ENCODE measurements at places on chromosomes 13 and 19. TPM values are rescaled to one million over a fixed set of nuclear protein-coding genes. Genes with fewer than 3 reads are reported as not detected.
A peak's percentile ranks its signal among the peaks of the same experiment; 100 is the strongest.

MAMSTR gene
- total RNA-seq: 1.6 TPM

DNA sequence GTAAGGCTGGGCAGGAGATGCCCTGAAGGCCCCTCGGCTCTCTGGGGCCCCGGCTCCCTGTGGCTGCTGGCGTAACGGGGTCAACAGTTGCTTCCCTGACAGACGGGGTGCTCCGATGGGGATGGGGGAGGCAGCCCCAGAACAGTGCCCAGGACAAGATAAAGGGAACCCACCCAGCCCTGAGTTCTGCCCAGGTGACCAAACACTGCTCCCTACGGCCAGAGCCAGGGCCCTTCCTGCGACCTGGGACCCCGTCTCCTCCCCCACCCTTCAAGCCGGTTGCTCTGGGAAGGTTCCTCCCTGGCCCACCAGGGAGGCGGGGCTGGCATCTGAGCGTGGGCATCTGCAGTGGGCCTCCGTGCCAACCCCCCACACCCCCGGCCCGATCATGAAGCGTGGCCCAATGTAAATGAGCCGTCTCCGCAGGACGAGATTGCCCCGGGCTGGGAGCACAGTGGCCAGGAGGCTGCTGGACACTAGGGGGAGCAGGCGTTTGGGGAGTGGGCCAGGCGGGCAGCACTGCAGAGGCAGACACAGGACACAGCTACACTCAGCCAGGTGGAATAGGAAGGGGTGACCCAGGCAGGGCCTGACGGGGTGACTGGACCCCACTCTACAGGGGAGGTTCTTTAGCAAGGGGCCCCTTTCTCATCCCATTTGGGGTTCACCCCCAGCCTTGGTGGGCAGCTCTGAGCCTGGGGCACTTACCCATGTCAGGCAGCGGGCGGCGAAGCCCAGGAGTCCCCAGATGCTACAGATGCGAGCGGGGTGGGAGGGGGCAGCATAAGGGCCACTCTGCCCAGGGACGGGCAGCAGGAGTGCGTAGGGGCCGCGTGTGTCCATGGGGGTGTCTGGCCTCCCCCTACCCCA, 1.2 kb upstream of the NKPD1 start:
- no peak for DNase-seq

DNA sequence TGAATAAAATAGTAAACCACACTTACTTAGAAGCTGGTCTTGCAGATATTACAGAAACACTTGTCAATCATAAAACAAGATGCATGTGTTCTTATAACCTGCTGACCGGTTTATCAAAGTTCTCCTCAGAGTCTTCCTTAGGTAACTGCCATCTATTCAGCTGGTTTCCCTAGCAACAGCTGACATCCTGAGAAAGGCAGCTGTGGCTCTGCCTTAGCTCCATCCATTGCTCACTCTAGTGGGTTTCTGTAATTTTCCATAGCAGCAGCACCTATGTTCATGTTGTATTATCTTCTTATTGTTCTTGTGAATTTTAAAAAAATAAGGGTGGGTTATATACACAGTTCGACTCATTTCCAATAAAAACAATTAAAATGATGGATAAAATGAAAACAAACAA, 87.8 kb downstream of the RAP2A start:
- DNase-seq: no peak

STOML3 gene
- not detected for total RNA-seq

OR7A5 gene
- not detected for total RNA-seq

TMTC4 gene
- total RNA-seq: 7.8 TPM

DNA sequence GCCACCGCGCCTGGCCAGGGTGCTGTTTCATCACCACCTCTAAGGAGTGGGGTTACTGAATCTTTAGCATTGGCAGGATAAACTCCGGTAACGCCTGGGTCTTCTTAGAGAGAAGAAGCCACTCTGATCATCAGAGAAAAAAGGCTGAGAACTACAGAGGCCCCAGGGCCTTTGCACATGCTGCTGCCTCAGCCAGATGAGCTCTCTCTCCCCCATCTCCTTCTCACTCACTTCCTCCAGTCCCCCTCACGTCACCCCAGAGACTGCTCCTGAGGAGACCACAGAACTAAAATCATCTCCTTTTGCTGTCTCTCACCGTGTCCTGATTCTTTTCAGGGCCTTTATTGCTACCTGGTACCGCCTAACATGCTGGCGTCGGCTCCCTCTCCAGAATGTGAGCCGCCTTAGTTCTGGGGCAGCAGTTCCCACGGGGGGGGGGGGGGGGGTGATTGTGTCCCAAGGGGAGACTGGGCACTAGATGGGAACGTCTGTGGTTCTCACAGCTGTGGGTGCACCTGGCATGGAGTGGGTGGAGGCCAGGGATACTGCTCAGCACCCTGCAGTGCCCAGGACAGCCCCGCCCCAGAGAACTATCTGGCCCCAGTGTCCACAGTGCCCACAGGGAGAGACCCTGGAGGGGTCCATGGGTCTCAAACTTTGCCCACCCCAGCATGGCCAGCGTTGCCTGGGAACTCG, 5.1 kb upstream of the DIRAS1 start:
- no peak for DNase-seq

DNA sequence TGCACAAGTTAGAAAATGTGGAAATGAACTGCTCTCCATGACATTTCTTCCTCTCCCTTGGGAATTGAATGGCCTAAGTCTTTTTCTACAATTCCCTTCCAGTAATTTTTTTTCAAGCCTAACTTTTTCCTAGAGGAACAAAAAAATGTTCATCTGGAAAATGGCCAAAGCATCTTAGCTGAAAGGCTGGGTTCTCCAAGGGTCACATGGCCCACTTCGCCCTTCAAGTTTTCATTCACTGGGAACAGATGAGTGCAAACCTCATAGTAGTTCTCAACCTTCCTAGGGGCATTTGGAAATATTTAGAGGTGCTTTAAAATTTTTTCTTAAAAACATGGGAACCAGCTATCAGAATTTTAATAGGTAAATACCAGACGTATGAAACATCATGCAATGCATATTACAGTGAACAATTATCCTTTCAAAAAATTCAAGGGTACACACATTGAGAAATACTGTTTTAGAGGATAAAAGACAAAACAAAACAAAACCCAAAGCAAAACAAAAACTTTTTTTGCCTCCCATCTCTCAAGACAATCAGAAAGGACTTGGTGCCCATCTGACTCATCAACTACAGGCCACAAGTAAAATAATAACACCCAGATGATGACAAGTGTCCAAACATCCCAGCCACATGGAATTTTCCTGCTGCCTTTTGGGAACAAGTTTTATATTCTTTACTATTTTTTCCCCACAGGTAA, 208.8 kb downstream of the SLITRK6 start:
- no peak for DNase-seq

- DNase-seq: no peak
Measured at GRCh38 chr19:468587-469256, 7.9 kb upstream of the SHC2 start.

- no peak for DNase-seq
Measured at GRCh38 chr13:80591976-80592740, 251.2 kb upstream of the SPRY2 start.

GRCh38 chr13:36774931-36775330, 44.1 kb upstream of the RFXAP start:
- no peak for DNase-seq

POU4F1 gene
- total RNA-seq: not detected

- DNase-seq: no peak
Measured at GRCh38 chr13:42298392-42298791, 26.4 kb downstream of the AKAP11 start.

GRCh38 chr13:32407854-32408253, 20.1 kb downstream of the N4BP2L1 start:
- DNase-seq: no peak

OVOL3 gene
- total RNA-seq: not detected

ZNF534 gene
- total RNA-seq: 0.31 TPM

DNA sequence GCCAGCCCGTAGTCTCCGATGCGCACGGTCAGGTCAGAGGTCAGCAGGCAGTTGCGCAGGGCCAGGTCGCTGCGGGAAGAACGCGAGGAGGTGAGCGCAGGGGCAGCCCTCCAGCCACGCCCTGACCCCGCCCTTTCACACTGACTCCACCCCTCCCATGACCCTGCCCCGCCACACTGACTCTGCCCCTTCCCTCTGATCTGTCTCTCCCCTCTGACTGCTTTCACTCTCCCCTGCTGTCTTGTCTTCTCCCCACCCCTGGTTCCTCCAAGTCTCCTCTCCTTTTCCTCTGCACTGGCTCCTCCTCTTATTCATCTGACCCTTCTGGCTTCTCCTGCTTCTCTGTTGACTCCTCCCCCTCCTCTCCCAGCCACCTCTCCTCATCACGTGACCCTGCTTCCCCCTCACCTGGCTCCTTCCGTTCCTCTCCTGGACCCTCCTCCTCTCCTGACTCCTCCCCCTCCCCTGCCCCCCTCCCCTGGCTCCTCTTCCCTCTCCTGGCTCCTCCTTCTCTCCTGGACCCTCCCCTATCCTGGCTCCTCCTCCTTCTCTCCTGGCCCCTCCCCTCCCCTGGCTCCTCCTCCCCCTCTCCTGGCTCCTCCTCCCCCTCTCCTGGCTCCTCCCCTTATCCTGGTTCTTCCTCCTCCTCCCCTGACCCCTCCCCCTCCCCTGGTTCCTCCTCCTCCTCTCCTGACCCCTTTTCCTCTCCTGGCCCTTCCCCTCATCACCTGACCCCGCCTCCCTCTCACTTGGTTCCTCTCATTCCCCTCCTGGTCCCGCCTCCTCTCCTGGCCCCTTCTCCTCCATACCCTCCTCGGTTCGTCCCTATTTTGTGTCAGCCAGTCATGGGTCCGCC, 9.9 kb downstream of the LMTK3 start:
- peak; percentile 69 for DNase-seq

LAIR2 gene
- not detected for total RNA-seq

COMP gene
- total RNA-seq: 9.8 TPM

- no peak for DNase-seq
Measured at GRCh38 chr19:44626048-44626624, 12.8 kb downstream of the IGSF23 start.

- DNase-seq: no peak
Measured at GRCh38 chr13:95123726-95124125, 177.5 kb downstream of the ABCC4 start.

CASP14 gene
- not detected for total RNA-seq

GRCh38 chr19:30861919-30862318, 487.3 kb downstream of the TSHZ3 start:
- DNase-seq: no peak

- DNase-seq: no peak
Measured at GRCh38 chr19:9086761-9087160, at the start of gene OR1M1. Gene OR1M1 (plus strand): TSS chr19:9087061. CDS start chr19:9093245, 6,184 bp downstream.

WASF3 gene
- total RNA-seq: 17.8 TPM

ZNF701 gene
- 14.6 TPM for total RNA-seq

GRCh38 chr13:89407357-89407756, 1736.2 kb downstream of the SLITRK5 start:
- DNase-seq: no peak

GRCh38 chr13:110218581-110219201, 88.3 kb downstream of the COL4A1 start:
- DNase-seq: peak; percentile 48

DNA sequence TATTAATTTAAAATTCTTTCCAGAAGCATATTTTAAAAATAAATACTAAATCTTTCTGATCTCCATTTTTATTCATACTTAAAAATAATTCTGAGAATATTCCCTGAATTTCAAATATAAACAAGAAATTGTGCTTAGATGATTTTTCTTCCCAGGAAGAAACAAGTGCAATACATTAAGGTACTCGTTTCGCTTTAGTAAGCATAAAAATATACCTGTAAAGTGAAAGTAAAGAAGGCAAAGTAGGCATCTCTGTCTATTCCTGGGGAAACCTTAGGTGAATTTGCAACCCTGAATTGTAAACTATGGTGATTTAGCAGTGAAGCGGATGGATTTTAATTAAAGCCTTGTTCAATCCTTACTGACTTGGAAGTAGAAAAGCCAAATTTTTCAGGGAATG, 354.2 kb downstream of the DIAPH3 start:
- no peak for DNase-seq

Measured in left cardiac atrium (tissue), 4 donors.